Mucosa of gallbladder (tissue), 1 donor: ENCODE measurements at places on chromosomes 4 and X. TPM values are rescaled to one million over a fixed set of nuclear protein-coding genes. Genes with fewer than 3 reads are reported as not detected.

IDS gene
- total RNA-seq = 55.4 TPM

EMCN gene
- 13.9 TPM for total RNA-seq

NEIL3 gene
- total RNA-seq = 0.46 TPM

PNMA6F gene
- total RNA-seq = not detected

RNF4 gene
- total RNA-seq = 52.3 TPM

CXCL5 gene
- 0.09 TPM for total RNA-seq

GRIA2 gene
- 0.32 TPM for total RNA-seq

WNK3 gene
- 6.2 TPM for total RNA-seq

RTL3 gene
- total RNA-seq = not detected

LRRC66 gene
- 1.9 TPM for total RNA-seq

SLC34A2 gene
- total RNA-seq = 32.1 TPM

TSPYL2 gene
- 34.8 TPM for total RNA-seq

PDCL2 gene
- not detected for total RNA-seq

MAGEC3 gene
- not detected for total RNA-seq

CYTL1 gene
- 10.7 TPM for total RNA-seq

LRIT3 gene
- 0.23 TPM for total RNA-seq

ADH1C gene
- 41.6 TPM for total RNA-seq

PNMA5 gene
- total RNA-seq = not detected

CXCL6 gene
- 3.4 TPM for total RNA-seq

SLIT2 gene
- 19.1 TPM for total RNA-seq

SMIM10 gene
- total RNA-seq = 4.1 TPM

C4orf36 gene
- total RNA-seq = 0.89 TPM

MAGEA10 gene
- total RNA-seq = not detected

RPL34 gene
- total RNA-seq = 836 TPM

NR3C2 gene
- 29.4 TPM for total RNA-seq

KLB gene
- total RNA-seq = not detected

TTC29 gene
- total RNA-seq = not detected

MAGEA11 gene
- not detected for total RNA-seq

GALNTL6 gene
- 0.75 TPM for total RNA-seq

ENOX2 gene
- total RNA-seq = 18.2 TPM

SH3RF1 gene
- 46.0 TPM for total RNA-seq

NAA11 gene
- not detected for total RNA-seq

NRK gene
- 4.3 TPM for total RNA-seq

CCKAR gene
- total RNA-seq = 68.5 TPM

SOD3 gene
- total RNA-seq = 86.8 TPM

TEX13B gene
- total RNA-seq = not detected

DNAAF6 gene
- total RNA-seq = not detected

KLHL15 gene
- total RNA-seq = 6.2 TPM
